ENCODE measurements at places on chromosomes 6 and 20.

DNA sequence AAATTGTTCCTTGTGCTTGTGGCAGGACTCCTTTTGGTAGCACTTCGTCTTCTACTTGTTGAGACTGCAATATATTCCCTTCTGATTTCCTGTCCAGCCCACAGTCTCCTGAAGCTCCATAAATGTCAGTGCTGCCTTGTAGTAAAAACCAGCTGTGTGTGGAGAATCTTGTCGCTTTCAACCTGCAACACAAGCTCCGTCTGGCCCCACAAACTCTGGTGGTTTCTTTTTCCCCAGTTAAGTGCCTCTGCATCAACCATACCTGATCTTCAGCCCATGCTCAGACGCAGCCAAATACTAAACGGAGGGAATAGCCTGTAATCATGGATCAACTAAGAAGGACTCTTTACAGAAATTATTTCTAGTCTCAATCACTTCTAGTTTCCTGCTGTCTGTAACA, 1133.3 kb upstream of the ADGRB3 start:
- no peak for DNase-seq

- peak; percentile 94 for DNase-seq
Measured at GRCh38 chr20:4484379-4484997, 237.2 kb upstream of the PRND start.

DNA sequence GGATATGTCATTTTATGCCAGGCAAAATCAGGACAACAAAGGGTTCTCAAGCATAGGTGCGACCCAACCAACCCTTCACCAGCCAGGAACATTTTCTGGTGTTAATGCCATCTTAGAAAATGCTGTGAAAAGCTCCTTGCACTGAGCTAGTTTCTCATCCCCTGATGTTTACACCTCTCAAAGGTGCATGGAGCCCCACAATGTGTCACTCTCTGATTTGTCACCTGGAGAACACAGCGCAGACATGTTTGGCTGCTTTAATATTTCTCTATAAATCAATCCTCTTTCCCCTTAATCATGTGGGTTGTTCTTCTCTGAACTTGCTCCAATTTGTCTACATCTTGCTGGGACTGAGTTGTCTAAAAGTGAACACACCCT, 244.3 kb downstream of the TSHZ2 start:
- DNase-seq: no peak

- DNase-seq: peak; percentile 73
Measured at GRCh38 chr6:22471132-22471690, 98.2 kb upstream of the HDGFL1 start.

- no peak for DNase-seq
Measured at GRCh38 chr6:66065313-66065712, 358.3 kb upstream of the EYS start.

- no peak for DNase-seq
Measured at GRCh38 chr20:34530342-34530741, 14.1 kb downstream of the DYNLRB1 start.

All from NCI-H1105 (cell line).